ENCODE measurements at places on chromosomes 12 and 14.

DNA sequence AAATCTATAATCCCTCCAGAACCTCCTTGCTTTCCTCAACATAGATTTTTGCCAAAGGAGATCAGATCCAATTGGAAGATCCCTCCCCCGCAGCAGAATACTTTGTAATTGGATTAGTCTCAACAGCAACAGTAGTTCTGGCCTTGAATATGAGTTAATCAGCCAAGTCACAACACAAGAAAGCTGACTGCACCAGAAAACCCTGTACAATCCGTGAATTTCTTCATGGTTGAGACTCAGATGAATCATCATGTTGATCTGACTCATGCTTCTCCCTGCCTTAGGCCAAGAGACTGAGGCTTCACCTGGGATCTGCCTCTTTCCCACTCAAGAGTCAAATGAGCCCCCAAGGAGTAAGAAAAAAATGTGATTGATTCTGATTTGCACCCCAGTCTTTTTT lies 3.0 kb upstream of the METTL17 start:
- no peak for DNase-seq

DNA sequence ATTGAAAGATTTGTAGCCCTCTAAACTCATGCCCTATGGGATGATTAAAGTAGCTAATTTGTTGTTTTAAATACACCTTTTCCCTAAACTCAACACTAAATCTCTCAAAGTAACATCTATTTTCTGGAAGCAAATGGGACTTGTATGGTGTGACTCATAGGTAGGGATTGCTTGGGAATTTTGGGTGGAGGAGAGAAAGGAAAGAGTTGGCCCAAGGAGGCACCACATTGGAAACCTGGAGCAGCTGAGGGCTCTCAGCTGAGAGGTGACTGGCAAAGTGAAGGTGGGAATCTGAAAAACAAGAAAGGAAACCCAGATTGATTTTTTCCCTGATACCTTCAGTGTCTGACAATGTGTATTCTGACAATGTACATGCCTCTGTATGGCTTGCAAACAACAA lies 114.8 kb upstream of the PRICKLE1 start:
- DNase-seq = no peak

DNA sequence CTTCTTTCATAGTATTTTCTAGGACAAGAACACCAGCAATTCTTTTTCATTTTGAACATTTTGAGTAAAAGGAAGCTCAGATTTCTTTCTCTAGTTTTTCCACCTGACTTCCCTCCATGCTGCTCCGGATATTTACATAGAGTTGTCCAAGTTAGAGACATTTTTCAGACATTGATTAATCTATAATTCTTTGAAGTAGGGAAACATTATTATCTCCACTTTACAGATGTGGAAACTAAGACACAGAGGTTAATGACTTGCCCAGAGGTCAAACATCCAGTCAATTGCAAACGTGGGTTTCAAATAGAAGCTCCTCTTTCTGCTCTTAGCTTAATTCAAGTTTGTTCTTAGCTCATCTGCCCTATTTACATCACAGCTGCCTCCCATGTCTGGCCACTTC lies 138.3 kb downstream of the EGLN3 start:
- no peak for DNase-seq

GRCh38 chr14:36281309-36281708 lies 39.1 kb downstream of the MBIP start:
- DNase-seq = no peak

DNA sequence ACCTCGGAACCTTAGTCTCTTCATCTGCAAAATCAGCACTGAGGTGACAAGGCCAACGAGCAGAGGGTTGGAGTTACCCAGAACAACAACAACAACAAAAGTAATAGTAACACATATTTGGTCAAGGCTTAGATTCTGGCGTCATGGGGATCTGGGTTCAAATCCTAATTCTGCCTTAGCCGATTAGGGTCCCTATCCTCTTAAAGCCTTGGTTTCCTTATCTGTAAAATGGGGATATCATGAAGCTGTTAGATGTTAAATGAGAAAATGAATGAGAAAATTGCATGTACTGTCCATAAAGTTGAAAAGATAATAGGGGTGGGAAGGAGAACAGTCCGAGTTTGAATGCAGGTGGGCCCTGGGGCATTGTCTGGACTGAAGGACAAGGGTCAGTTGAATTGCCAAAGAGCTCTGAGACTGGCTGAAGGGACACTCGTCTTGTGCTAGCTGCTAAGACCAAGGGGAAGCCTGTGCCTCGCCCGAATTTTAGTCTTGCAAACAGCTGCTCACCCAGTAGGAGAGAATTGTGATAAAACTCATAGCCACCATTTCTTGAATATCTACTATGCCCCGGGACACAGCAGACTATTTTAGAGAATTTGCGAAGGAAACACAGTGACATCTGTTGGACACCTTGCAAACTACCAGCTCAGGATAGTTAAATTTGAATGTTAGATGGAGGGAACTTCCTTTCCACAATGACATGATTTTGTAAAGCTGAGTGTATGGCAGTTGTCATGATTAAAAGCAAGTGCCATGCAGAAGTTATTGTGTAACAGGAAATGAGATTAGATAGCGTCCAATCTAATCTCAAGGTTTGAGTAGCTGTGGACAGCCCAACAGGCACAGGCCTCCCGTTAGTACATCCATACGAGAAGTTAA lies 6.8 kb upstream of the HNF1A start:
- DNase-seq = no peak

- no peak for DNase-seq
These were observed 45.3 kb downstream of the IFNG-AS1 start for GRCh38 chr12:68034567-68034966.

DNA sequence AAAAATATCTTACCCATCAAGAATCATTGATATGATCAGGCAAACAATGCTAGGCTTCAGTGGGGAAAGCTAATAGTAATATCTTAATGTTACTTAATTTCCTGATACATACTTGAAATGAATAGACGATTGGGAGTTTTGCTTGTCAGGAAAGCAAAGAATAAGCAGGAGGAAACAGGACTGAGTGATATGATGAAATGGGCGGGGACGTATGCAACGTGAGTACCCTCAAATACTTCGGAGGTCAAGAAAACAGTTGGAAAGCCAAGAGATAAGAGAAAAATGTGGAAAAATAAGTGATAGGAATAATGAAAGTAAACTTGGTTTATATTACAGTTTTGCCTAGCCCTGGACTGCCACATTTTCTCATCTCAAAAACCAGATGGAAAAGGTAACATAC lies 49.2 kb downstream of the METTL25 start:
- no peak for DNase-seq

DNA sequence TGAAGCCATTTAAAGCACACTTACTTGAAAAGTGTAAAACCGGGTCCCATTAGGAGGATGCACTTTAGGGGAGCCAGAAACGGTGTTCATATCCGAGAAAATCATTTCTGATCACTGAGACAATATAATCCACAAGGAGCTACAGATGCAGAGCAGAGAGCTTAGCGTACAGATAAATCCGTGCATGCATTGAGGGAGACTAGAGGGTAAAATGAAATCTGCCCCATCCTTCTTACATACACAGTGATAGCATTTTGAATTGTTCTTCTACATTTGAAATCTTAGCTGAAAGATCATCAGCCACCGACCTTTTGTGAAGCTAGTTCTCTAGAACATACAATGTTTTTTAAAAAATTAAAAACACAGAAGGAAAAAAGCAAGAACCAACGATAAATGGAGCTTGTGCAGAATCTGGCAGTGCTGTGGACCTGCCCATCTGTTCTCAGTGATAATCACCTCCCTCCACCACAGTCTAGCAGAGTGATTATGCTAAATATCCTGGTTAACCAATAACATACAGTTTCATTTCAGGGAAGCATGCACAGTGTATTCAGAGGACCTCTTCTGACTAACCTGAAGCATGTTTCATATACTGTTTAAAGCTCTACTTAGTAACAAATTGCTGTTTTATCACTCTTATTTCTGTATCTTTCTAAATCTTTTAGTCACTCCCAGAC lies 161.1 kb downstream of the PPFIA2 start:
- no peak for DNase-seq

GRCh38 chr14:28608851-28609828 lies 157.4 kb upstream of the FOXG1 start:
- DNase-seq = no peak

GRCh38 chr12:15152456-15152855 lies 68.8 kb downstream of the RERG start:
- DNase-seq = no peak

DNA sequence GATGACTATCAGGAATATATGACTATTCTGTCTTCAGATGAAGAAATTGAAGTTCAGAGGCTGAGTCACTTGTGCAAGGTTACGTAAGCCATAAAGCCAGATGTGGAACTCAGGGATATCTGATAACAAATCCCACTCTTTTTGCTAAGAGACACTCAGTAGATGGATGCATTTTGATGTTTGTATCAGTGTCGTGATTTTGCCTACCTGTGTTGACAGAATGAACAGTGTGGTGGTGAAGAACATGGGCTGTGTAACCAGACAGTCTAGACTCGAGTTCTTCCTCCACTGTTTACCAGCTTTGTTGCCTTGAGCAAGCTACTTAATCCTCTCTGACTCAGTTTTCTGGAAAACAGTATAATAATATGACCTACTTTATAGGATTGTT lies 93.9 kb downstream of the DAAM1 start:
- DNase-seq = no peak

DNA sequence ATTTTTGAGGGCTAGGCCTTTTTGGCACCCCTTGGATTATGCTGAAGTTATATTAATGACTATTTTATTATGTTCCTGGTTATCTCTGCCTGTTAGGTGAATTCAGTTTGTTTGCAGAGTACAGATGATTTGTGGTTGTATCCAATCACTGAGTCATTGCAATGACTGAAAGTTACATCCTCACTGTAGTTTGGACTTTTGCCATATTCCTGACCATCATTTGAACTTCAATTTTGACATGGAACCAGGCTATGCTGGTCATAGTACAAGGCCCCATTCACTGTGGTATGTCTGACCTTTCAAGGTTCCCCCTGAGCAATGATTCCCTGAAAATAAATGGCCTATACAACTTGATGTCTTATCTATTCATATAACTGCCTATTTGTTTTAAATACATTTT lies 621.0 kb downstream of the CCER1 start:
- DNase-seq = no peak

GRCh38 chr12:131640525-131640924 lies 70.4 kb upstream of the SFSWAP start:
- DNase-seq = no peak

DNA sequence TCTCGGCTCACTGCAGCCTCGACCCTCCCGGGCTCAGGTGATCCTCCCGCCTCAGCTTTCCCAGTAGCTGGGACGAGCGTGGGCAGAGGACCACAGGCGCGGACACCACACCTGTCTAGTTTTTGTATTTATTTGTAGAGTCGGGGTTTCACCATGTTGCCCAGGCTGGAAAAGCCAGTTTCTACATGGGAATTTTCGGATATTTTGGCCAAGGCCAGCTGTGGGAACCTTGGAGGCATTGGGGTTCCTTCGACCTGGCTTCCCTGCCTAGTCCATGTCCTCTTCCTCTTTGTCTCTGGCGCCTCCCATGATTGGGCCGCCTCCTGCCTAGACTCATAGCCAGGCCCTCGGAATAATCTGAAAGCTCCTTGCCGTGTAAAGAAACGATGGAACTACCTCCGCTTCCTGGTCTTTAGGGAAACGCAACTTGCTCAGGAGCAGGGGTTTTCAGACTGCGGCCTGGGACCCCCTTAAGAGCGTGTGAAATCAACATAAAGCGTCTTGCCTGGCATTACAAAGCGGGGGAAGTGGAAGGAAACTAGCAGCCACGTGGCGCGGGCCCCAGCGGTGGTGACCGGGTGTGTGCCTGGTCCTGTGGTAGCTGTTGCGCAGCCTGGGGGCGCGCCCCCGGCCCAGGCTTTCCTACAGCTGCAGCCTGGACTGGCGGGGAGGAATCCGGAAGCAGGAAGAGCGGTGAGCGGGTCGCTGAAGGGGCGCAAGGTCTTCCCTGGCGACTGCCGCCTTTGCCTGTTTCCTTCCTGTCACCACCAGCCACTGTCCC lies 1.4 kb upstream of the HSP90AA1 start:
- DNase-seq = peak; percentile 50

DNA sequence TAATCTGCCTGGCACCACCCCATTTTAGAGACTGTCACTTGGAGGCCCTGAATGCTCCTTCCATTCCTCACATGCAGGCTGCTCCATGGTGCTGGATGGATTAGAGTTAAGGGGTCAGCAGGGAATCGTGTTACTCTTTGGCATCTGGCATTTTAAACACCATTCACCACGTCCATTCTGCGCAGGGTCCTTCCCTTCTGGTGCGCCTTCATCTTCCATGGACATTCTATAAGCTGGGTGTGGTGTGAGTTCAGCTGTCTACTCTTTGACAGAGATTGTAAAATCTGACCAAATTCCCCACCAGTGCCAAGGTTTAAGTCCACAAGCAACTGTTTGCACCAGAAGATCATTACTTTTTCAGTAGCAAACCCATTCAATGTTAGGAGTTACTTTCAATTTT lies 47.8 kb downstream of the GIT2 start:
- DNase-seq = no peak

DNA sequence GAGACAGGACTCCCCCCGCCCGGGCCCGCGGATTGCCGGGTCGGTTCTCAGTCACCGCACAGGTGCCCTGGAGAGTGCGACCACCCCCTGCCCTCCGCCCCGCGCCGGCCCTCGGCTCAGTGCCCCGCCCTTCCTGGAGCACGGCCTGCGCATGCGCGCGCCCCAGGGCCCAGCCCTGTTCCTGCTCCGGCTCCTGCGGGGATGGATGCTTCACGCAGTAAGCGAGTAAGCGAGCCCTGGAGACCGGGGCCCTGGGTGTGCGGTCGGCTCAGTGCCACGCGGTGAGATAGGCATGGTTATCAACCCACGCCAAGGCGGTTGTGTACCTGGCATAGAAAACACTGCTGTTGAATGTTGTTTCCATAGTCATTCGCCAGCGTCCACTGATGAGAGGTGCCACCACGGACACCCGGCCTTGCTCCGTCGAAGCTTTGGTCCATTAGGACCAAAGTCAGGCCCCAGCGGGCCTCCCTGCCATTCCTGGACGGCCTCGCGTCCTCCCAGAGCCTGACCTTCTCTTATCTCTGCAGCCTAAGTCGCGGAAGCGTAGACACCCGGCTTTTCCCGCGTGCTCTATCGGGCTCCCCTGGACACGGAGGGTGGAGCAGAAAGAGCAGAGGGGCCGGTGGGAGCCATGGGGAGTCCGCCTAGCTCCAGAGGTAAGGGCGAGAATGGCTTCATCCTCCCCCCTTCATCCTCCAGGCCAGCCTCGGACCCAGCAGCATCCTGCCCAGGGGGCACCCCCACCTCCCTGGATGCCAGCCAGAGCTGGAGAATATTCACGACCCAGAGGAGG lies 90.6 kb downstream of the PAPOLA start:
- no peak for DNase-seq

All from activated CD8-positive, alpha-beta memory T cell treated with anti-CD3 and anti-CD28 coated beads for 4 hours (primary cell).